ENCODE measurements at places on chromosomes 1 and 21.

DNA sequence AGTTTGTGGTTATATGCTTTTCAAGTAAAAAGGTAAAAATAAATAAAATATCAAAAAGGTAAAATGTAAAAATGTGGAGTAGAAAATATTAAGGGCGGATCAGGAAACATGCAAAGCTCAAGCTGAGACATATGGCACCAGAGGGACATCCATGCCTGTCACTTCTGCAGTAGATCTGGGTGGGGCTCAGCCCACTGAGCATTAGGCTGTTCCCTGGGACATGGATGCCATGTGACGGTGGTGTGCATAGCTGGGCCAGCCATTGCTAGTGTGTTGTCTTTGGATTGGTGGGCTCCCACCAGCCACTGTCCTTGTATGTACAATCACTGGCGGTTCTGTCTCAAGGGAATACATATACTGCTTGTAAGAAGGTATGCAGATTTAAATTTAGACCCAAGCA, 3.0 kb downstream of the TTC13 start:
- DNase-seq, result no peak

DNA sequence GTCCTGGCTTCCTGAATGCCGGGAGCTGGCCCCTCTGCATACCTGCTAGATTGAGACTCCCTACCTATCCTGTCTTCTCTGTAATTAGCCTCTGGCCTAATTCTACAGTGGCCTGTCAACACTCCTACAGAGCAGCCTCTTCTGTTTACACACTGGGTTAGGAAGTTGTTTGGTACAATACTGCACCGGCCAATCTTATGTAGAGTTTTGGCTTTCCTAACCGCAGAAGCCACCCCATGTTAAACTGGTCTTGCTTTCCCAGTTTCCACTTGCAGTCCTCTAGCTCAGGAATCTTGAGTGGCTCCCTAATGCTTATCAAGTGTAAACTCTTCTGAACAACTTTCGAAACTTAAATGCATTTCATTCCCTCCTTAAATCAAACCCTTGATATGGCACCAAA, 42.8 kb downstream of the DPH5 start:
- DNase-seq, result no peak

DNA sequence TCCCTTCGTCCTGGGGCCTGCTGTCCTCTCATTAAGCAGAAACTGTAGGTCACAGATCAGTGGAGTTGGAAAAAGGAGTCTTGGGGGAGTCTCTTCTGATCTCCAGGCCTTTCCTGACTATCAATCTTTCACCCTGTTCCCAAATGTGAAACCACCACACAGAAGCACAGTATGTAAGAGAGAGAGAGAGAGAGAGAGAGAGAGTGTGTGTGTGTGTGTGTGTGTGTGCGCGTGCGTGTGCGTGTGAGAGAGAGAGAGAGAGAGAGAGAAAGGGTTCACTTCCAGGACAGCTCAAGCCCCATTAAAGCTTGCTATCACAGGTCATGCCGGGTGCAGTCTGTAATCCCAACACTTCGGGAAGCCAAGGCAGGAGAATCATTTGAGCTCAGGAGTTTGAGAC, 1.5 kb upstream of the TTC24 start:
- DNase-seq, result no peak

- no peak for DNase-seq
Observed at GRCh38 chr1:10586125-10586524, 111.4 kb downstream of the PEX14 start.

DNA sequence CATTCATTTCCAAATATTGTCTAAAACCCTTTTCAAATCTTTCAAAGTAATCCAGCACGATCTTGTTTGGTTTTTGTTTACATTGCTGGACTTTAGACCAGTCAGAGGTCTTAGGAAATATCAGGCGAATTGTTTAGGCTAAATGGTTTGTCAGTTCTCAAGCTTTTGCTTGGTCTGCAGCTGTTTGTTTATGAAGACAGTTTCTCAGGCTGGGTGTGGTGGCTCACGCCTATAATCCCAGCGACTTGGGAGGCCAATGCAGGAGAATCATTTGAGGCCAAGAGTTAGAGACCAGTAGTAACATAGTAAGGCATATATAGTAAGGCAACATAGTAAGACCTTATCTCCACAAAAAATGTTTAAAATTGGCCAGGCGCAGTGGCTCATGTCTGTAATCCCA, 77.5 kb downstream of the DNTTIP2 start:
- no peak for DNase-seq

- DNase-seq, result no peak
Observed at GRCh38 chr21:14265023-14265422, 49.1 kb downstream of the RBM11 start.

DNA sequence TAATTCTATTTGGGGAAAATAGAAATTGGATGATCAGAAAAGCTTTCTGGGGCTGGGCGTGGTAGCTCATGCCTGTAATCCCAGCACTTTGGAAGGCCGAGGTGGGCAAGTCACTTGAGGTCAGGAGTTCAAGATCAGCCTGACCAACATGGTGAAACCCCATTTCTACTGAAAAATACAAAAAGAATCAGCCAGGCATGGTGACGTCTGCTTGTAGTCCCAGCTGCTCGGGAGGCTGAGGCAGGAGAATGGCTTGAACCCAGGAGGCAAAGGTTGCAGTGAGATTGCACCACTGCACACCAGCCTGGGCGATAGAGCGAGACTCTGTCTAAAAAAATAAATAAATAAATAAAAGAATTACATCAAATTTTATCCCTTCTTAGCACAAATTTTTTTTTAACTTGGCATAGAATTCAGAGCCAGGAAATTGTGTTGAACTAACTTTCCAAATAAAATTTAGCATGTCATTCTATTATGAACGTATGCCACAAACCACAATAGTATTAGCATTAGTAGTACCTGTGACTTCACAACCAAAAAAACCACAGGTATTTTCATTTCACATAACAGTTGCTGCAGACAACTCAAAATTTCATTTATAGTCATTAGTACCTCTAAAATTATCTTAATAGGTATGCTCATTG, 4.5 kb upstream of the ANKRD13C start:
- no peak for DNase-seq

All from spleen (tissue), 13 donors.